ENCODE measurements at places on chromosomes 7 and 10. TPM values are rescaled to one million over a fixed set of nuclear protein-coding genes. Genes with fewer than 3 reads are reported as not detected.

Gene SKIDA1
- total RNA-seq, result 5.3 TPM

DNA sequence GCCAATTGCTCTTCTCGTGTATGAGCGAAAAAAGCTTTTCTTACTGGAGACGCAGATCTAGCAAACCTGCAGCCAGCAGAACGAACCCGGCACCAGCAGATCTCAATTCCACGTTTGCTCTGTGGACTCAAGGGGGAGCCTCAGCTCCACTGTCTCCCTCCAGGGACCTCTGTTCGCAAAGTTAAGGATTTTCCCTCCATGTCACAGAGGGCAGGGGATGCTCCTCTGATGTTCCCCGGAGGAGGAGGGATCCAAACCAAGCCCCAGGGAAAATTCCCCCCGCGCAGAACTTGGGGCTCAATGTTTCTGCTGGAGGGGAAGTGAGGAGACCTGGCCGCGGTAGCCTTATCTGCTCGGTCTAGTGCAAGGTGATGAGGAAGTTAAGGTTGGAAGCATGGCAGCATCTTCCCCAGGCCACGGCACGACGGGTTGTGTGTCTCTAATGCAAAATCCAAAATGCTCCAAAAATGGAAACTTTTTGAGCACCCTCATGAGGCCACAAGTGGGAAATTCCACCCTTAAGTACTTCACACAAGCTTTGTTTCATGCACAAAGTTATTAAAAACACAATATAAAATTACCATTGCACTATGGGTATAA lies 9.0 kb downstream of the IQCE start:
- H3K36me3 ChIP-seq, result peaks cover 2% of the 10 kb centered on the region
- no peak overlapping the region for H3K4me3 ChIP-seq
- no peak overlapping the region for H3K27ac ChIP-seq

- H3K4me3 ChIP-seq, result no peak overlapping the region
- no peak for DNase-seq
- no peaks in the 10 kb centered on the region for H3K36me3 ChIP-seq
- peaks cover 32% of the 10 kb centered on the region for H3K4me1 ChIP-seq
- no peak overlapping the region for H3K27ac ChIP-seq
- H3K27me3 ChIP-seq, result no peaks in the 10 kb centered on the region
Measured at GRCh38 chr7:151720280-151720679, 156.6 kb downstream of the PRKAG2 start.

DNA sequence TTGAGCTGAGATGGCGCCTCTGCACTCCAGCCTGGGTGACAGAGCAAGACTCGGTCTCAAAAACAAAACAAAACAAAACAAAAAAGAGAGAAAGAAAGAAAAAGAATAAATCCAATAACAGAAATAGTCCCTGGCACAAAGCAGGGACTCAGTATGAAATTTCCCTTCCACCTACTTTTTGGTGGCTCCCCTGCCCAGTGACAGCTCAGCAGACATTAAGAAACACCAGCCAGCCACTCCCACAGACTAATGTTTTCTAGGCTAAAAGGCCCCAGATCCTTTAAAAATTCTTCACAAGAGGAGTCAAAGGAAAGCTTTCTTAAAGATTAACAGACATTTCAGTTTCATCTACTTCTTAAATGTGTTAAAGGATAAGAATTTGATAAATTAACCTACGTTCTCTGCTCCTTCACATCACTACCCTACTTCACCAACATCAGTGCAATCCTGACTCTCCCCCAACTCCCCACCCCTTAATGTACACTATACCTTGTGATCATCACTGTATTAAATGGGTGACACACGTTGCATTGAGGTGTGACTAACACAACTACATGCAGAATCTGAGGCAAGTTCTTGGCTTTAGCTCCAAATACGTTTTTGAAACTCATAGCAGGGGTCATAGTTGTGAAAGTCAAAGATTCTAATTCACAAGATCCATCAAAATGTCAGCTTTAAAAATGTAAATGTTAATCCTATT lies 114.5 kb upstream of the CAV2 start:
- peaks cover 4% of the 10 kb centered on the region for H3K4me1 ChIP-seq
- H3K27me3 ChIP-seq, result no peaks in the 10 kb centered on the region
- no peaks in the 10 kb centered on the region for H3K36me3 ChIP-seq
- H3K27ac ChIP-seq, result no peak overlapping the region
- H3K4me3 ChIP-seq, result no peak overlapping the region

- H3K36me3 ChIP-seq, result no peaks in the 10 kb centered on the region
- H3K4me3 ChIP-seq, result peak overlapping the region; percentile 51
- H3K27me3 ChIP-seq, result no peaks in the 10 kb centered on the region
- H3K27ac ChIP-seq, result no peak overlapping the region
- DNase-seq, result no peak
Measured at GRCh38 chr10:11345224-11346054, 266.0 kb downstream of the USP6NL start.
